Endothelial cell of umbilical vein (primary cell): ENCODE measurements at places on chromosomes 12 and 14. TPM values are rescaled to one million over a fixed set of nuclear protein-coding genes. Genes with fewer than 3 reads are reported as not detected.

The ZNF891 gene
- total RNA-seq = 1.2 and 1.5 TPM in 2 replicates

The ADAM21 gene
- total RNA-seq = not detected in 2 replicates

The GCH1 gene
- 4.6 and 5.0 TPM in 2 replicates for total RNA-seq

The TBC1D30 gene
- total RNA-seq = 4.4 and 7.4 TPM in 2 replicates

The CARMIL3 gene
- total RNA-seq = not detected in 2 replicates

The DHRS4 gene
- total RNA-seq = 19.2 and 24.4 TPM in 2 replicates

The ACRBP gene
- total RNA-seq = 0.97 and 1.3 TPM in 2 replicates

DNA sequence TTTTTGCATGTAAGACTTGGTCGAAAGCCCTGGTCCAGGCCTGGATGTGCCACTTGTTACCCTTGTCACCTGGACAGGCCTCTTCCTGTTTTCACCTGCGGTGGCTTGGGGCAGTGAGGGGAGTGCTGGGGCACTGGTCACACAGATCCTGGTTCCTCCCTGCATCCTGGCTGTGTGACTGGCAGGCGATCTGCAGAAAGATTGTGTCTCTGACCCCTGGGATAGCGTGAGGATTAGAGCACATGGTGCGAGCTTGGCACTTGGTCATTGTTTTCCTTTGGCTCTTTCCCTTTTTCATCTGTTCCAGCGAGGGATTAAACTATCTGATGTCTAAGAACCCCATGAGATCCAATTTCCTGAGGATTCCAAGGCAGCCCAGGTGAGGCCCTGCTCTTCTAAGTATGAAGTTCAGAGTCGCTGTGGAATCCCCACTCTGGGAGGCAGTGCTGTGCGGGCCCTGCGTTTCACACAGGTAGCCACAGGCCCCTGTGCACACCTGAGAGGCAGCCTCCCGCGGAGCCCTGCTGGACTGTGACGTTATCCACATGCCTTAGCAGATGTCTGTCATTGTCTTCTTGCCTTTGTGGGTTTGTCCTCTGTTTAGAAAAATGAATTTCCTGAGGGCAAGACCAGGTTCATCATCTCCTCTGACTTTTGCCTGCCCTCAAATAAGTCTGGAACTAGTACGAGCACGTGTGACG is 288.4 kb downstream of the CACNA1C start:
- DNase-seq = no peak

GRCh38 chr14:63472986-63473788 is 70.0 kb downstream of the PPP2R5E start:
- peak; percentile 52 for DNase-seq

GRCh38 chr12:110065540-110065939 is 17.2 kb upstream of the C12orf76 start:
- DNase-seq = no peak

- DNase-seq = no peak
Observed at GRCh38 chr12:5945071-5946008, at the start of gene ANO2. ANO2 (minus strand) TSS chr12:5945259; CDS start chr12:5945217, 42 bp downstream.

GRCh38 chr14:87122166-87122565 is 870.8 kb downstream of the GALC start:
- no peak for DNase-seq

DNA sequence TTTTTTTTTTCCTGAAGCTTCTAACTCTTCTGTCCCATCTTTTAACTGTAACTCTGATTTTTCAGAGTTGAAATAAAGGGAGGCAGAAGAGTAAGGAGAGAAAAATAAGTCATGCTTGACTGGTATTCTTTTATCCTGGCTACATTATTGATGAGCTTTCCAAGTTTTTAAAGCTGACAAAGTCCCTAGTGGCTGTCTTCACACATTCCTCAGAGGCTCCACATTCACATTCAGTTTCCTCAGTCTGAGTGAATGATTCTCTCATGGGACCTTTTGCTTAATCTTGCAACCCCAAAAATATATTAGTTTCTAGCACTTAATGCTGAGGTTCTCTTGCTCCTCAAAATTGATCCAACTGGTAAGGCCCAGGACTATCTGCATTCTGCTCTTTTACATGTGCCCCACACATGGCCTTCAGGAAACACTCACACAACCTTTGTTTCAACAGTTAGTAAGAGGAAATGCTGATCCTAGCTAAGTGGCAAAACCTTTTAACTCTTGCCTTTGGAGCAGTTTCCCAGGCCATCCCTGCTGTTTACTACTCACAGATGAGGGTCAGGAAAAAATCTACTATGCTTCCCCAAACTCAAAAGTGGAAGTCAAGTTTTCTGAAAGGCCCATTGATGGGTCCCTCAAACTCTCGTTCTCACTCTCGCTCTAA is 61.7 kb upstream of the SLC6A15 start:
- no peak for DNase-seq

- DNase-seq = peak; percentile 38
Observed at GRCh38 chr12:114668151-114668885, 15.7 kb downstream of the TBX3 start.

GRCh38 chr12:74775276-74775675 is 237.6 kb downstream of the ATXN7L3B start:
- no peak for DNase-seq

- DNase-seq = peak; percentile 17
Observed at GRCh38 chr14:92914087-92914656, 8.8 kb upstream of the CHGA start.

GRCh38 chr12:127078577-127079350 is 1188.2 kb upstream of the TMEM132C start:
- peak; percentile 1 for DNase-seq
